Kasumi-1 (cell line): ENCODE measurements at places on chromosomes 1 and 21.

GRCh38 chr1:216604771-216605170, 118.5 kb downstream of the ESRRG start:
- no peak for DNase-seq

DNA sequence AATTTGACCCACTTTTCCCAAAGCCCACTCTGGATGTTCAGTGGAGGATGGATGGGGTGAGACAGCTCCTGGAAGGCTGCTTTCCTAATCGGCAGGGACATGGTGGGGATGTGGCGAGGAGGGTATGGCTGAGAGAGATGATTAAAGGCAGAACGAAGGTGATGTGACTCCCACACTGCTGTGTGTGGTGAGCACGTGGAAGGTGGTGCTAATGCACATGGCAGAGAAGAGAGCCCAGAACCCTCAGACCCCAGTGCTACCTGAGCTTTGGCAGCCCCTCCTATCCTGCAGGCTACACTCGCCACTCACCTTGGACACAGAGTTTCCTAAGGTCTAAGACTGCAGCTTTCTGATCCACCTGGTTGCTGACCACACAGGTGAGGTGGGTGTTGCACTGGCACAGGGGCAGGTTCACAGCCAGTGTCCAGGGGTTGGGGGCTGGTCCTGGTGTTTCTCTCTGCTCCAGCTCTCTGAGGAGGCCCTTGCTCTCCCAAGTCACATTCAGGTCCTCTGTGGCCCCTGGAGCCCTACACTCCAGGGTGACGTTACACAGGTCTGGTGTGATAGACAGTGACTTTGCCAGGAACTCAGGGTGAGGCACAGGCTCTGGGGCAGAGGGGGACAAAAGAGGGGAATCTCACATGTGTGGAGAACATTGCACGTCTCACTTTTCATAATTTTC, 151.4 kb upstream of the ETV3 start:
- DNase-seq, result no peak

- DNase-seq, result no peak
Observed at GRCh38 chr1:157724537-157725220, 24.1 kb upstream of the FCRL3 start.

DNA sequence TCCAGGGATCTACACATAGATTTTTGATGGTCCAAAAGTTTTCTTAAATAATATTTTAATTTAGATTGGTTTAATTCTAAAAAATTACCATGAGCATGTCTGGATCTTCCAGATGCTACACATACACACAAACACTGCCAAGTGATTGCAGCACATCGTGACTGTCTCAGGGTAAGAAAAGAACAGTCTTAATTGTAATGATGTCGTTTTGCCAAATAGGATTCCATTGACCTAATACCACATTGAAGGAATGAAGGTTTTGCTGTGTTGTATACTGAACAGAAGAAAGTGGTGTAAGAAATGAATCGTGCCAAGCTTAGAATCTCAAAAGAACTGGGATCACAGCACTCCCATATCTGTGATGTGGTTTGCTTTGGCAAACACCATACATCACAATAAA, 633.3 kb upstream of the CAMK1G start:
- no peak for DNase-seq

DNA sequence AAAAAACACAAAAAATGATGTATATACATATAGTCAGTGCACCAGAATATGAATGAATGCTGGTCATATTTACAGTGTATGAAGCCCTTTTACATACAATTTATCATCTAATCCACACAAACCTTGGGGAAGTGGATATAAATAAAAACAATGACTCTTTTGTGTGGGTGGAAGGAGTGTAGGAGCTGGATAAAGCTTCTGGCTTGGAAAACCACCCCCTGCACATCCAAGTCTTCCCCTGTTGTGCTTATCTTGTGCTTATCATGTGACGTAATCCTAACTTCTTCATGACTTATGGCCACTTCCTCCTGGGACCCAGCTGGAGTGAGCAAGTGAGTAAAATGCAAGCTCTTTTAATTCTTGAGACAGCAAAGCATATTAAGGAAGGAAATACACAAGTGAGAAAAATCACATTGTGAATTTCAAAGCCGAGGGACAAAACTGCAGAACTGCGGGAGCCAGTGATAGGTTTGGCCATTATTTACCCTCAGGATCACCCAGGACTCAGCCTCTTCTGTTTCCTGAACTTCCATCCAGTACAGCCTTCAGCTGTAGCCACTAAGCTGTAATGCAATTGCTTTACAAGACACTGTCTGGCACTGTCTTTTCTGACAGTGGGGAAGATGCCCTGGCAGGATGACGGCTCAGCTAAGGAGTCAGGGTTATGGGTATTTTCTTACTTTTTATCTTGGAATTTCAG, 104.0 kb upstream of the PPM1J start:
- DNase-seq, result peak; percentile 82

- DNase-seq, result no peak
Observed at GRCh38 chr1:225890346-225891228, 1.6 kb upstream of the LEFTY1 start.

DNA sequence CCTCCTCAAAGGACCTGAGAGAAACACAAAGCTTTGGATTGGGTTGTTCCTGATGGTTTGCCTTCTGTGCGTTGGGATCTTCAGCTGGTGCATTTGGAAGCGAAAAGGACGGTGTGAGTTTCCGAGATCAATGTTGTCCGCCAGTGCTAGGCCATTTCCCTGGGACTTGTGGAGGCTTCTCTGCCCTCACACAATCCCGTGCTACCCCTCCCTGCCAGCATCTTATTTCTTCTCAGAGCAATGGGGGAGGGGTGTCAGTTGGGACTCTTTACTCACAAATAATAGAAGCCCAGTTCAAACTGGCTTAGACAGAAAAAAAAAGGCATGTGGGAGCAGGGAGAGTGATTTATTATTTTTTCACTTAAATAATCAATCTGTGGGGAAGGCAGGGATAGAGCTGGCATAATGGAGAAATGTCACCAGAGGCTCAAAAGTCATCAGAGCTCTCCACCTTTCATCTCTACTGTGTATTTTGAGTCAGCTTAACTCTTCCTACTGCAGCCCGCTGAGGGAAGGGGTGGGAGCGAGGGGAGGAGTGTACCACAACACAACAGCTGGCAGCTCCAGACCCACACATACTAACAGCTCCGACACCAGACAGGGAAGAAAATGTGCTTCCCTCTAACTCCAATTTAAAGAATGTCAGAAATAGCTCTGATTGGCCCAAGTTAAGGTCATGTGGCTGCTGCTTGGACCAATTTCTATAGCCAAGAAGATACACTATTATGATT, 22.4 kb downstream of the LY9 start:
- no peak for DNase-seq

GRCh38 chr1:147735423-147735822, 25.0 kb downstream of the GJA5 start:
- DNase-seq, result no peak

- DNase-seq, result no peak
Observed at GRCh38 chr1:224448453-224449017, 13.9 kb upstream of the WDR26 start.

GRCh38 chr1:225889743-225890142, 797 bp upstream of the LEFTY1 start:
- DNase-seq, result no peak

GRCh38 chr1:91200675-91201074, 178.8 kb upstream of the ZNF644 start:
- DNase-seq, result no peak

- no peak for DNase-seq
Observed at GRCh38 chr1:211643324-211644212, 31.9 kb downstream of the NEK2 start.

- peak; percentile 12 for DNase-seq
Observed at GRCh38 chr1:176843352-176844297, 320.9 kb downstream of the ASTN1 start.

GRCh38 chr1:220921971-220922635, 42.9 kb downstream of the HLX start:
- peak; percentile 65 for DNase-seq

DNA sequence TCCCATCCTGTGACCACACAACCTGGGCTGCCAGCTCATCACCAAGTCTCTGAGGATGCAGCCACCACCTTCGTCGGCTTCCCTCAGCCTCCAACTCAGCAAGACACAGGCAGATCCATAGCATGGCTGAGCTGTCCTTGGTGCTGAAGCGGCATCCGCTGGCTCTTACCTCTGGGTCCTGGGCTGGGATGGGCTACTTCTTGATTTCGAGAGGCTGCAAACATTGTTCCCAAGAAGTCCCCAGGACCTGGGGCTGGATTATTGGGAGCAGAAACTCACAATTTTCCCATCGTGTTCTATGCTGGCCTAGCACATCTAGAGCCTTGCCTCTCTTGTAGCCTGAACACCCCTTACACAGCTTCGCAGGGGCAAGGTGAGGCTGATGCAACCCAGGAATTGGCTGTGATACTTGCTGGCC, 24.9 kb upstream of the C1QA start:
- DNase-seq, result peak; percentile 40

- DNase-seq, result no peak
Observed at GRCh38 chr1:33299461-33300155, 21.3 kb downstream of the A3GALT2 start.

- DNase-seq, result no peak
Observed at GRCh38 chr1:161531986-161532643, 7.8 kb downstream of the HSPA6 start.

GRCh38 chr1:177423090-177423489, 252.3 kb downstream of the BRINP2 start:
- no peak for DNase-seq
